ENCODE measurements at places on chromosomes 11 and 22.

- no peak for DNase-seq
These were observed 57.5 kb downstream of the BCR start for GRCh38 chr22:23237841-23238240.

- DNase-seq, result no peak
These were observed 206.4 kb downstream of the DBX1 start for GRCh38 chr11:19953909-19954308.

DNA sequence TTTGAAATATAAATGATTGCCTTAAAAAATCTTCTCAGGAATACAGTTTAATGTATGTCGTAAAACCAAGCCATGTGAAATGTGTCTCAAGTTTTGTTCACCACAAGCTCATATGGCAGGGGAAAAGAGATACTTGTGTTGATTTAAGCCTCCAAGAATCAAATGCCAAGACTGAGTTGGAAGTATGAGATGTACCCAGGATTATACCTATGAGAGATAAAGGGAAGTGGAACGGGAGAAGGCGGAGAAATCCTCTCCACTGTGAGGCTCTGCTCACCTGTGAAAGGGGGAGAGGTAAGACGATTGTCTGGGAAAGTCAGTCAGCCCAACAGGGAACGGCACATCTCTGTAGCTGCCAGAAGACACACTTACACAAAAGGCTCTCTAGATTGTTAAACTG, 124.8 kb downstream of the TRPC6 start:
- no peak for DNase-seq

- no peak for DNase-seq
These were observed 5.5 kb downstream of the FOLR3 start for GRCh38 chr11:72141066-72141465.

- no peak for DNase-seq
These were observed 5.5 kb downstream of the GRK3 start for GRCh38 chr22:25569983-25570382.

DNA sequence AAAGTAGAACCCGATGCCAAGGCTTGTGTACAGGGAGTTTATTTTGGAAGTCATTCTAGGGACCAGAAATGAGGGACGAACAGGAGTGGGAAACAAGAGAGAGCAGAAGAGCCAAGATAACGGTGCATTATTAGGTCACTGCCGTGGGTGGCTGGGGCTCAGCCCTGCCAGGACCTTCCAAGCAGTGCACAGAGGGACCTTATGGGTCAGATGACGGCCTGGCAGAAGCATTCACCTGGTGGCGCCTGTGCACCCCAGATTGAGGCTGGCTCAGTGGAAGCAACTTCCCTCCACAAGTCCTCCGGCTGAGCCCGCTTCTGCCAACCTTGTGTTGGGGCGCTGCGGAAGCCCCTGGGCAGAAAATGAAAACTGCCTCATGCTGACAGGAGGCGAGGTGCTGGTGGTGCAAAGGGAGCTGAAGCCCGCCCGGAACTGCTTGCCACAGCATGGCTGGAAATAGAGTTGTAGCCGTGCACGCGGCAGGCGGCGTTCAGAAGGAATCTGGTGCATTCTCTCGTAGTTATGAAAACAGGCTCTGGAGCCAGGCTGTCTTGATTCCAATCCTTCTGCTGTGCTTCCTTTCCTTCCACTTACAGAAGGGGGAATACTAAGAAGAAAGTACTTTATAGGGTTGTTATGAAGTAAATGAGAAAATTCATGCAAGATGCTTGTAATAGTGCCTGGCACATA, 22.2 kb upstream of the TP53I11 start:
- DNase-seq, result no peak

DNA sequence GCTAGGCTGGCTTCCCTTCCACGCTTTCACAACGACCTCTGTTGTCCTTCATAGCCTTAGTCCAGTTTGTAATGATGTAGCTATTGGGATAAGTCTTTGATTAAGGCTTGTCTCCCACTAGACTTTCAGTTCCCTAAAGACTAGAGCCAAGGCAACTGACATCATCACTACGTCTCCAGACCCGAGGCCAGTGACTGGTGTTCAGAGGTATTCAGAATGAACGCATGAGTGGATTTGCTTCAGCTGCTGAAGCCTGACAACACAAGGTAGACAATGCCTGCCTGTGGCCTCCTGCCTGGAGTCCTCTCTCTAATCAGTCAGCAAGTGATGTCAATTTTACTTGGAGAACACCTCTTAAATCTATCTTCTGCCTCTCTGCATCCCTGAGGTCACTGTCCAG, 13.6 kb downstream of the EFCAB6 start:
- DNase-seq, result no peak

DNA sequence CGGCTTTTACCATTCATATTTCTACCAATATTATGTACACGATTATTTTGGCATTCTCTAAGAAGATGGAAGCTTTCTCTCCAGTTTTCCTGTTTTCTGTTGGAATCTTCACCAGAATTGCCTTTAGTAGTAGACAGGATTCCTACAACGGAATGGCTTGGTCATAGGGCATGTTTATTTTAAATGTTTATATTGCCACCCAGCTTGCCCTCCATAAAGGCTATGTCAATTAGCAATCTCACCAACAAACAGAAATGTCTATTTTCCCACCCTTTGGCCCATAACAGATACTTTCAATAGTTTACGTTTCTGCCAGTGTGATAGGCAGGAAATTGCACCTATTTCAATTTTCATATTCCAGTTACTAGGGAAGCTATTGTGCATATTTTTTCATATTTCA, 893.5 kb downstream of the NTM start:
- DNase-seq, result no peak

GRCh38 chr22:25359601-25360261, 140.3 kb downstream of the CRYBB2 start:
- DNase-seq, result no peak

DNA sequence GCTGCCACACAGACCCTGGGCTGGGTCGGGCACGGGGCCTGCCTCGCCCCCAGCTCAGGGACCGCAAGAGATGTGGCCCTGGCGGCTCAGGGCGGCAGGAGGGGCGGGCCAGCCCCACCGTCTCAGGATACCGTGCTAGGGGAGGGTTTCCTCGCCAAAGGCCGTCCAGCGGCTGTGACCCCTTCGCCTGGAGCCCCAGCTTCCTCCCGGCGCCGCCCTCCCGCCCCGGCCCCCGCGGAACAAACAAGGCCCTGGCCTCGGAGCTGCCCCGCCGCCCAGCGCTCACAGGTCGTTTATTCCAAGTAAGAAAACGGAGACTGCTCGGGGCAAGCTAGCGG, 543 bp upstream of the AP2A2 start:
- no peak for DNase-seq

- peak; percentile 15 for DNase-seq
These were observed 5.3 kb upstream of the OR52M1 start for GRCh38 chr11:4539603-4540219.

DNA sequence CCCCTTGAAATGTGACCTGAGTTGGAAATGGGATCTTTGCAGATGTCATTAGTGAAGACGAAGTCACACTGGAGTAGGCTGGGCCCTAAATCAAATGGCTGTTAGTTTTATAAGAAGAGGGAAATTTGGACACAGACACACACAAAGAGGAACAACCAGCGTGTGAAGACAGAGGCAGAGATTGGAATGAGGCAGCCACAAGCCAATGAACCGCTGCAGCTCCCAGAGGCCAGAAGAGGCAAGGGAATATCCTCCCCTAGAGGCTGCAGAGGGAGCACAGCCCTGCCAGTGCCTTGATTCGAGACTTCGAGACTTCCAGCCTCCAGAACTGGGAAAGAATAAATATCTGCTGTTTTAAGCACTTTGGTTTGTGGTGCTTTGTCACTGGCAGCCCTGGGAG, 484.5 kb downstream of the MN1 start:
- DNase-seq, result no peak

GRCh38 chr11:127492029-127492428, 491.5 kb upstream of the KIRREL3 start:
- DNase-seq, result no peak

DNA sequence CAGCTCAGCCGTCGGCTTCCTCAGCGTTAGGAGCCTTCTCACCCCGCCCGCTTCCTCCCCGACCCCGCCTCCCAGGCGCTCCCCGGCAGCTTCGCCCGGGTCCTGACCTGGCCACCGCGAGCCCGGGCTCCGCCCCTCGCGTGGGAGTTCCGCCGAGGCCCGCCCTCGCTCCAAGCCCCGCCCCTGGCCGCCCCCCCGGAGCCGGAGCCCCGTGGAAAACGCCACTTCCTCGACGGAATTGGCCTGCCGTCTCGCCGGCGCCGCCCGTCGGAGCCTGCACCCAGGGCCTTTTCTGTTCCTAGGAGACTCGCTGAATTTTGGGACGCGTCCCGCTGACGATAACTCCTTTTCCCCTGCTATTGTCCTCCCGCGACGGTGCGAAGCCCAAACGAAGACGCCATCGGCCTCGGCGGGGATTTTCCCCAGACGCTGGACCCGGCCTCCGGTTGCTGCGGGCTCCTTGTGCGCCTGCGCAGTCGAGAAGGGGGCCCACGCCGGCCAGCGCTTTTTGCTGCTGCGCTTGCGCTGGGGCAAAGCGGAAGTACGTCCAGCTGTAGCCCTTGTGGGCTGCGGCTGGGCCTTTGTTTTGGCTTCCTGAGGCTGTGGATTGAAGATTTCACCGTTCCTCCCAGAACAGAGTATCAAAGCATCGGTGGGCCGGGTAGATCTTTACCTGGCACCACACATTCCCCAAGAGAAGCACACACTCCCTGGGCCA, 10.0 kb downstream of the RELA start:
- peak; percentile 95 for DNase-seq

DNA sequence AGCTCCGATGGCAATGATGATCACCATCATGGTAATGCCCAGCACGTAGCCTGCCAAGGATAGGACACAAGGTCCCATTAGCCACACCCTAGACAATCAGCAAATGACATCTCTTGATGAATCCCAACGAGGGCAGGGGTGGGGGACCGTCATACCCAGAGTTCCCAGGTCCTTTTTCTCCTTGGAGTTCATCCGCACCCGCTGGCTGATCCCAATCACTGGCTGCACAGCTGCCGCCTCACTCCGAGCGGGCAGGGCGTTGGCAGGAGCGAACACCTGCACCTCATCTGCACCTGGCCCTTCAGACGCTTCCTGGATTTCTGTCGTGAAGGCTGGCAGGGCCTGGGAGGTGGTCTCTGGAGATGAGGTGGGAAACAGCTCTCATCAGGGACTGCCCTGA, 2.9 kb downstream of the PIK3IP1 start:
- DNase-seq, result no peak

GRCh38 chr22:21984793-21985192, 2.2 kb upstream of the TOP3B start:
- no peak for DNase-seq

GRCh38 chr11:84142411-84142810, 856.2 kb upstream of the CCDC90B start:
- no peak for DNase-seq

DNA sequence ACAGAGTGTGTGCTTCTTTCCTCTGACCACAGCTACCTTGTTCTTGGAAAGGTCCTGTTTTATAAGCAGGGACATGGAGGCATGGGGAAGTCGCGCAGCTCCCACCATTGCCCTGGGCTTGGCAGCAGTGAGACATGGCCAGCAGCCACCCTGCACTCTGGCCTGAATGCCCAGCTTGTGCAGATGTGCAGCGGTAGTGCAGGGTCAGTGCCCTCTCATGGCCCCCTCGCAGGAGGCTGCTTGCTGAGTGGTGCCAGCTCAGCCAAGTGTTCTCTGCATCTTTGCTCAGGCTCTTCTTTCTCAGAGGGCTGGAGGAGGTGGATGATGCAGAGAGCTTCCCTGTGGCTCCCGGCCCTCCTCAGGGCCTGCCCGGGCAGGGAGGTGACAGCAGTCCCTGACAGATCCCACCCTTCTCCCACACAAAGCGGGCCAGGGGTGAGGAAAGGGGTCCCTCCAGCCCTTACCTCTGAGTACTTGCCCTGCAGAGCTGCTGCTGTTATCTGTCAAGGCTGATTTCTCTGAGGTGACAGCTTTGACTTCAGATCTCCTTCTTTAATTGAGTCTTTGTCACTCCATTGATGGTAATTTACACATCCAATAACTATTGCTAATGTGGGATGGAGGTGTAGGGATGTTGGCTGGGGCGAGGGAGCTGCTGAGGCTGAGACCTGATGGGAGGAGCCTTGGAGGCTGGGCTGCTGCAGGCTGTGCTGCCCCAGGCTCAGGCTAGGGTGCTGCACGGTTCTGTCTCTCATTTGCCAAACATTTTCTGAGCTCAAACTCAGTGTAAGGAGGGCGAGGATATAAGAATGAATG, 47.4 kb upstream of the B3GAT1 start:
- DNase-seq, result no peak

GRCh38 chr22:28207281-28208030, 288.4 kb upstream of the PITPNB start:
- DNase-seq, result no peak

DNA sequence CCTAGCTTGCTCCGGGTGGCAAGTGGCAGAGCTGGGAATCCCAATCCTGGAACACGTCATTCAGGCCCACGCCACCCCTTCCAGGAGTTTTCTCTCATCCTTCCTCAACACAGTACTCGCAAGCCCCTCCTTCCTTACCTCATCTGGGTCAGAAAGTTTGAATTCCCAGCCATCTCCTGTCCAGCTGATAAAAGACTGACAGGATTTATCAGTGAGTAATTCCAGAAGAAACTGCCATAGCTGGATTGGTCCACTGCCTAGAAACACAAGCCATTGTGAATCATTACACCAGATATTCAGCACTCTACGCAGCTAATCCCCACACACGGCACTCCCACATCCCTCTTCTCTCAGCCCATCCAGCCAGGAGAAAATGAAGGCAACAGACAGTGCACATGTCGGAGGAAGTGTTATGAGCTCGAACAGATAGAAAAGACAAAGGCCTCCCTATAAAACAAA, 124.0 kb downstream of the ETS1 start:
- DNase-seq, result no peak

- DNase-seq, result peak; percentile 80
These were observed at the start of gene EP300 for GRCh38 chr22:41092023-41092817. EP300 (plus strand) TSS chr22:41092592; CDS start chr22:41093005, 413 bp downstream.

DNA sequence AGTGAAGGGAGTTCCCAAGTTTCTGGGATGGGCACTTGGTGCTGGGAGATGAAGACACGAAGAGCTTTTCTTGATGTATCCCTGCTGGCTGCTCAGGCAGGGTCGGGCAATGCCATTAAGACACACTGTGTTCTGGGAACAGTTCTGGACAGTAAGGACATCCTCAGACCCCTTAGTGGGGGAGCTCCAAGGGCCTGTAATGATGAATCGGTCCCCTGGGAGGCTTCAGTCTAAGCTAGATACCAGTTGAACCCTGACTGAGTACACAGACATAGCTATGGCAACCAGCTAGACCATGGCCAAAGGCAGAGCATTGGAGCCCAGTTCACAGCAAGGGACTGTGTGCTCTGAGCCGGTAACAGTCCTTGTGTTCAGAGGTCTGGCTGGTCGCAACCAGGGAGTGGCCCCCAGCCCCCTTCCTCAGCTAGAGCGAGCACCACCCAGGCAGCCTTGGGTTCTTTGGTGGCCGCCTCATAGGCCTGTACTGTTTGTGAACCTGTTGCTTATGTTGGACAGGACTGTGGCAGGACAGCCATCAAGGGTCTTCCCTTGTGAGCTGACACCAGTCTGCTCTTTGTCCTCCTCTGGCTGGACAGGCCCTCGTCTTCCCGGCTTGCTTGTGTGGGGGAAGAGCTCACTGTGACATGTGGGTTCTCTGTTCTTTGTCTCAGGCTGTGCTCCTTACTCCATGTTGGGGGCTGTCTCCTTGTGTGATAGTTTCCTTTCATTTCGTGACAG, 25.0 kb downstream of the MED15 start:
- no peak for DNase-seq

GRCh38 chr22:32950366-32950765, 107.8 kb downstream of the SYN3 start:
- no peak for DNase-seq
